ENCODE measurements at places on chromosomes 11 and 22. TPM values are rescaled to one million over a fixed set of nuclear protein-coding genes. Genes with fewer than 3 reads are reported as not detected.

- H3K27ac ChIP-seq, result no peak overlapping the region
- no peaks in the 10 kb centered on the region for H3K36me3 ChIP-seq
- no peak overlapping the region for H3K4me3 ChIP-seq
- DNase-seq, result peak; percentile 84
Observed at GRCh38 chr11:74388678-74389327, 9.4 kb downstream of the PGM2L1 start.

- no peaks in the 10 kb centered on the region for H3K27me3 ChIP-seq
- no peaks in the 10 kb centered on the region for H3K4me1 ChIP-seq
- no peak for DNase-seq
- no peaks in the 10 kb centered on the region for H3K36me3 ChIP-seq
- H3K4me3 ChIP-seq, result no peak overlapping the region
Observed at GRCh38 chr11:117743121-117743815, 53.7 kb downstream of the DSCAML1 start.

GRCh38 chr22:27874185-27874584 is 44.9 kb downstream of the PITPNB start:
- H3K27ac ChIP-seq, result no peak overlapping the region
- H3K4me1 ChIP-seq, result peaks cover 4% of the 10 kb centered on the region
- no peak for DNase-seq
- H3K36me3 ChIP-seq, result peaks cover 38% of the 10 kb centered on the region

GRCh38 chr22:22554587-22555284 is 4.3 kb downstream of the PRAME start:
- H3K27ac ChIP-seq, result no peak overlapping the region
- no peak for DNase-seq
- H3K36me3 ChIP-seq, result no peaks in the 10 kb centered on the region
- no peaks in the 10 kb centered on the region for H3K27me3 ChIP-seq
- peaks cover 6% of the 10 kb centered on the region for H3K4me1 ChIP-seq

DNA sequence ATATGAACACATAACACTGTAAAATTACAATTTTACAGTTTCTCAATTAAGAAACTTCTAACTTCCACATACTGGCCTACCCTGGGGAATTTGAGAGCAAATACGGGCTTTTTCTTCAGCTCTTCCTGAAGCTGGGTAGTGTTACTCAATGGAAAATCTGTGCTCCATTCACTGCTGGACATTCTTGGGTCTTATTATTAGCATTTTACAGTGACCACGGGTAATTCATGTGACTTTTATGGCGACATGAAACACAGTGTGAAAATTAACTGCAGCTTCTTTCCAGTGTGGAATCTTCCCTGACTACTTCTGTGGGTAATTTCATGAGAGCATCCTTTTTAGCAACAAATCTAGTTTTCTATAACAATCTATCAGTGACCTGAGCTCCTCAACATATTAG is 423.7 kb upstream of the ANO5 start:
- no peaks in the 10 kb centered on the region for H3K4me1 ChIP-seq
- H3K36me3 ChIP-seq, result no peaks in the 10 kb centered on the region
- no peaks in the 10 kb centered on the region for H3K27me3 ChIP-seq
- no peak for DNase-seq
- no peak overlapping the region for H3K27ac ChIP-seq

DNA sequence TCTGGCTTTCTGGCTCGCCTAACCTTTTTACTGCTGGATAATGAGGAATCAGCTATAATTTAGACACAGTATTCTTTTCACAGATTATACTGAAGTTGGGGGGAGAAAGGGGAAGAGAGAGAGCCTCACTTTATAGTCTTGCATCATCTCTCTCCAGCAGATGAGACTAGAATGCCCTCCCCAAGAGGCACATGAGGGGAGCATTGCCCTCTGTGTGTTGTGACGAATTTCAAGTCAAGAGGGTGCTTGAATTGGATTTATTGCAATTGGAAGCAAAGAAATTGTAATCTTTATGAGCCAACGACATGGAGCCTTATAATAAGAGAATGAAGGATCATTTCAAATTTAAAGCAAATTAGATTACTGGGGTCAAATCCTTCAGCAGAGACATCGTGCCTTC is 17.6 kb upstream of the CADM1 start:
- H3K4me1 ChIP-seq, result no peaks in the 10 kb centered on the region
- no peak for DNase-seq
- H3K4me3 ChIP-seq, result no peak overlapping the region
- H3K27me3 ChIP-seq, result no peaks in the 10 kb centered on the region
- no peaks in the 10 kb centered on the region for H3K36me3 ChIP-seq

DNA sequence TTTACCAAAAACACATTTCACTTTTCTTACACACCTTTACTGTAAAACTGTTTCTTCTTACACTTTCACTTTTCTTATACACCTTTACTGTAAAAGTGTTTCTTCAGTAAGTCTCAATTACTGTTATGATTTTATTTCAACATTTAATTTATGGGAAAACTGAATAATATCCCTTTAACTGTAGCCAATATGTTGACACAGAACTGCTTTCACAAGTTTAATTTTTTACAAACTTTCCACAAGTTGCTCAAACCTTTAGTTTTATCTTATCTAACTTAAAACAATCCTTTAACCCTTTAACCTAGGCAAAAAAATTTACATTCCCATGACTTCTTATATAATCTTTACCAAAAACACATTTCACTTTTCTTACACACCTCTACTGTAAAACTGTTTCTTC is 63.3 kb upstream of the OR5AN1 start:
- no peak overlapping the region for H3K4me3 ChIP-seq
- H3K36me3 ChIP-seq, result no peaks in the 10 kb centered on the region
- H3K27me3 ChIP-seq, result peaks cover 2% of the 10 kb centered on the region
- no peak overlapping the region for H3K27ac ChIP-seq

- no peak overlapping the region for H3K4me3 ChIP-seq
- no peak overlapping the region for H3K27ac ChIP-seq
- no peaks in the 10 kb centered on the region for H3K27me3 ChIP-seq
- no peak for DNase-seq
- H3K4me1 ChIP-seq, result peaks cover 12% of the 10 kb centered on the region
Observed at GRCh38 chr11:111423250-111423615, 44.2 kb upstream of the POU2AF1 start.

GRCh38 chr11:87150936-87151335 is 113.2 kb downstream of the TMEM135 start:
- H3K4me3 ChIP-seq, result no peak overlapping the region
- no peak overlapping the region for H3K27ac ChIP-seq
- H3K4me1 ChIP-seq, result no peaks in the 10 kb centered on the region
- no peak for DNase-seq
- H3K27me3 ChIP-seq, result no peaks in the 10 kb centered on the region

- peaks cover under 1% of the 10 kb centered on the region for H3K36me3 ChIP-seq
- no peak for DNase-seq
- peak overlapping the region; percentile 27 for H3K27ac ChIP-seq
- no peaks in the 10 kb centered on the region for H3K27me3 ChIP-seq
Observed at GRCh38 chr11:96112192-96113128, 188.6 kb upstream of the MTMR2 start.

GRCh38 chr11:112770487-112770886 is 190.7 kb upstream of the NCAM1 start:
- no peak for DNase-seq
- H3K27me3 ChIP-seq, result no peaks in the 10 kb centered on the region
- H3K27ac ChIP-seq, result no peak overlapping the region

DNA sequence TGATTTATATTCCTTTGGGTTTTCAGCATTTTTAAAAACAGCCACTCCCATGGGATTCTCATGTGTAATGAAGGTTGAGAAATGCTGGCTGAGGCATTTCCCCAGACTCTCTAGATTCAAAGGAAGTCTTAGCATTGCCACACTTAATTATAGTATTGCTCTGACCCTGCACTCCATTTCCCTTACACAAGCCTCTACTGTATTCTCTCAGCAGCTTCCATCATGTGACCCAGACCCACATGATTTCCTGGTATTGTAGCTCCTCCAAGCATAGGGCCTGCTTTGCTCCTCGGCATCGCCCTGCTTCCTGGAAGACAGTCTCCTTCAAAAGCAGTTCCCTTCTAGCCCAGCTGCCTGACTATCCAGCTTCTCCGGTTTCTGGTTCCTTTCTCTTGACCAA is 261.5 kb downstream of the LARGE1 start:
- no peaks in the 10 kb centered on the region for H3K36me3 ChIP-seq
- no peak overlapping the region for H3K4me3 ChIP-seq
- no peaks in the 10 kb centered on the region for H3K4me1 ChIP-seq
- H3K27ac ChIP-seq, result no peak overlapping the region

DNA sequence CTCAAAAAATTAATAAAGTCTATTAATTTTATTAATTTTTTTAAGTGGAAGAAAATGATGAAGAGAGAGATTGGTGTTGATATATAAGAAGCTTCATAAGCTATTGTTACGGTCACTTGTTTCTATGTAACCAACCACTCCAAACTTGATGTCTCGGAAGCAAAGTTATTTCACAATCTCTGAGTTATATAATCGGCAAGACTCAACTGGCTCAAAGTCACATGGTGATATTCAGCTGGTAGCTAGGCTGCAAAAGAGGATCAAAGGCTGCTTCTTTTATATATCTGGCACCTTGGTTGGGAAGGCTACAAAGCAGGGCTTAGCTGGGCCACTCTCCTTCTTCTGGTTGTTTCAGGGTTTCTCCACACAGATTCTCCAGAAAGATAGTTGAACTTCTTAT is 245.1 kb upstream of the ARHGAP42 start:
- no peaks in the 10 kb centered on the region for H3K4me1 ChIP-seq
- no peaks in the 10 kb centered on the region for H3K27me3 ChIP-seq
- H3K4me3 ChIP-seq, result no peak overlapping the region
- no peak for DNase-seq
- H3K27ac ChIP-seq, result no peak overlapping the region

DNA sequence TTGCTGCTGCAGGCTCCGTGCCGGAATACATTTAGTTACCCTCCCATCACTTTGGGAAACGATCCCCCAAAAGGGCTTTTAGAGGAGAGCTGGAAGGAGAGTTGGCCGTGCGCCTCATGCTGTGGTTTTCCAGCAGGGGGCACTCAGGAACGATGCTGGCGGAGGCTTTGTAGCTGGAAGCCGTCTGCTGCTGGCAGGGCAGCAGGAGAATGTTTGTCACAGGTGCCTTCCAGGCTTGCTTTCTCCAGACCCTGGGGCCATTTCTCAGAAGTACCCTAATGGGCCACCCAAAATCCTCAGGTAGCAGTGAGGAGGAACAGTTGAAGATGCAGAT is 30.0 kb upstream of the CABP7 start:
- no peak overlapping the region for H3K4me3 ChIP-seq
- no peak for DNase-seq
- peaks cover 32% of the 10 kb centered on the region for H3K36me3 ChIP-seq
- no peaks in the 10 kb centered on the region for H3K4me1 ChIP-seq
- no peak overlapping the region for H3K27ac ChIP-seq

The RIBC2 gene
- 0.38 TPM for total RNA-seq

The CSF2RB gene
- 274 TPM for total RNA-seq

The SPINDOC gene
- 21.1 TPM for total RNA-seq

The NCAM1 gene
- total RNA-seq, result 129 TPM

The SLC6A5 gene
- not detected for total RNA-seq

The LRFN4 gene
- 3.4 TPM for total RNA-seq

The POU2AF2 gene
- total RNA-seq, result not detected

The LRRC55 gene
- total RNA-seq, result not detected

The TBX10 gene
- total RNA-seq, result not detected

The TBX1 gene
- total RNA-seq, result 2.0 TPM
